Posterior vena cava (tissue), 2 donors: ENCODE measurements at places on chromosomes 7 and 10. TPM values are rescaled to one million over a fixed set of nuclear protein-coding genes. Genes with fewer than 3 reads are reported as not detected.

Gene SDK1
- total RNA-seq, result 18.3 TPM

Gene PTTG1IP2
- total RNA-seq, result 0.76 TPM

Gene TMEM273
- total RNA-seq, result 17.0 TPM

Gene PPP1R3A
- total RNA-seq, result not detected

Gene BTBD16
- total RNA-seq, result not detected

Gene PTPN20
- total RNA-seq, result 1.3 TPM

Gene SHTN1
- total RNA-seq, result 11.9 TPM

Gene ZCWPW1
- 3.5 TPM for total RNA-seq

Gene EXOSC1
- total RNA-seq, result 22.3 TPM

Gene TRIM50
- total RNA-seq, result not detected

GRCh38 chr10:6924166-6924565 lies 344.1 kb upstream of the PRKCQ start:
- DNase-seq, result no peak

DNA sequence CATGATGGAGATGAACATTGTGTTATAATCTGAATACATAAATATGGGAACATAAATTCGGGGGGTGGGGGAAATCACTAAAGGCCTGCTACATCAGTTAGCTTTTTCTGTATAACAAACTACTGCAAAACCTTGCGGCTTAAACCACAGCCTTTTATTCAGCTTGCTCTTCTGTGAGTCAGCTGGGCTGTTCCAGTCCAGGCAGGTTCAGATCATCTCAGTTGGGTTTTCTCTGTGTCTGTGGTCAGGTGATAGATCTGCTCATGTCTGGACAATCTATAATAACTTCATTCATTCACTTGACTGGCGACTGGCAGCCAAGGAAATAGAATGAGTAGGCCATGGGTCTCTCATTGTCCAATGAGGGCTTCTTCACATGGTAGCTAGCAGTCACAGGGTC lies 23.5 kb downstream of the HTR7 start:
- DNase-seq, result no peak

GRCh38 chr10:7401782-7402181 lies 9.1 kb downstream of the SFMBT2 start:
- DNase-seq, result no peak

- no peak for DNase-seq
These were observed 87.5 kb upstream of the GJD4 start for GRCh38 chr10:35517431-35518181.

GRCh38 chr7:128865303-128865702 lies 2.6 kb downstream of the ATP6V1F start:
- no peak for DNase-seq

DNA sequence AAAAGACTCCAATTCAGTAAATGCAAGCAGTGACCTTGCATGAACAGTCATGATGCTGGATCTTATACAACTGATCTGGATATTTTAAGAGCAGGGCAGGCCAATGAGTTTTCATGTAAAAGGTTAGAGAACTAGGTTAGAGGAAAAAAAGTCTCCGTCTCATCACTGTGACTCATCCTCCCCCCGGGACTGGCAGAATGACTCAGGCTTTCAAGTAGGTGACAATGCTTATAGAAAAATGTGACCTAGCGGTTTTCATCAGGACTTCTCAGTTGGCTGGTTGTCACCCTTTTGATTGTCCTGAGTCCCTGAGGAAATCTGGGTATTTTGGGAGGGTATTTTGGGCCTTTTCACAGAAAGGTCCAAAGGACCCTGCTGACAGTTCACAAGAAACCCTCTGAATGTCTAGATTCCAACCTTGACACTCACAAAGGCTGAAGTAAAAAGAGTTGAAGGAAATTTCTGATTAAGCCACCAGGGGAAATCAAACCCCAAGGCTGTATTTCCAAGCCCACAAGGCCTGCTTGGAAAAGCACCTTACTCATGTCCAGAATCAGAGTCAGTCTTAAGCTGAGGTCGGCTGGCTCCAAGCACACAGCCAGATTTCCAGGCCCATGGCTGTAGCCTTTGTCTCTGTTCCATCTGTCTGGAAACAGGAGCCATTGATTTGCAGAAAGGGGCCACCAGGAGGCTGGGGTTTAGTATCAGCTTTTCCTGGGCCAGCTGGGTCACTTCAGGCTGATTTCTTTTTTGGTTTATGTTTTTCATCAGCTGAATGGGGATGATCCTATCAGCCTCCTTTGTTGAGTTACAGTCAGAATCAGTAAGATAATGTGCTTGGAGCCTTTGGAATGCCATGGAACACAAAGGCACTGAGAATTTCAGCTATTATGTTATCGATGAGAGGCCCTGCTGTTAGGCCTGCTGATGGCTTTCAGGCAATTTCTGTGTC lies 226.4 kb upstream of the HABP2 start:
- peak; percentile 91 for DNase-seq

- no peak for DNase-seq
These were observed 69.2 kb downstream of the ARMC3 start for GRCh38 chr10:22997096-22997495.

DNA sequence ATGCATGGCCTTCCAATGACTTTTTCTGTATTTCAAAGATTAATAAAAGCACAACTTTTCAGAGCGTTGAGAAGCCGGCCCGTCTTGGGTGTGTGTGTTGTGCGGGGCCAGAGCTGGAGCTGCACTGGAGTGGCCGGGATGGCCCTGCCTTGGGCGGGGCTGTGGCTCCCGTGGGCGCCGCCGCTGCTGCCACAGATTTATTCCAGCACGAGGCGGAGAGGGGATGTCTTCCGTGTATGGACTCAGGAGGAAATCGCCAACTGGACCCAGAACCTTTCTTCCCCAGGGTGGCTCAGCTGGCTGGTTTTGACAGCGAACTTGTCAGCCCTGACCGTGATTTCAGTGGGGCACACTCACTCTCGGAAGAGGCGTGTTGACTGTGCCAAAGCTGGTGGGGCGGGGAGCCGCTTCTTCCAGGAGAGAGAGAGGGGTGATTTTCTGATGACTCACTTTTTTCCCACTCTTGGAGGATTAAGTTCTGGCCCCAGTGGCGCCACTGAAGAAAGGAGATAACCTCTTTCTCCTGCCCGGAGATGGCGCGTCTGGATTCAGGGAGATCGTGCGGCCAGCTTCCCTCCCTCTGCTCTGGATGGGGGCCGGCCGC lies 72.4 kb downstream of the DNAJB6 start:
- DNase-seq, result no peak

GRCh38 chr7:74525881-74526280 lies 72.2 kb downstream of the GTF2IRD1 start:
- no peak for DNase-seq

DNA sequence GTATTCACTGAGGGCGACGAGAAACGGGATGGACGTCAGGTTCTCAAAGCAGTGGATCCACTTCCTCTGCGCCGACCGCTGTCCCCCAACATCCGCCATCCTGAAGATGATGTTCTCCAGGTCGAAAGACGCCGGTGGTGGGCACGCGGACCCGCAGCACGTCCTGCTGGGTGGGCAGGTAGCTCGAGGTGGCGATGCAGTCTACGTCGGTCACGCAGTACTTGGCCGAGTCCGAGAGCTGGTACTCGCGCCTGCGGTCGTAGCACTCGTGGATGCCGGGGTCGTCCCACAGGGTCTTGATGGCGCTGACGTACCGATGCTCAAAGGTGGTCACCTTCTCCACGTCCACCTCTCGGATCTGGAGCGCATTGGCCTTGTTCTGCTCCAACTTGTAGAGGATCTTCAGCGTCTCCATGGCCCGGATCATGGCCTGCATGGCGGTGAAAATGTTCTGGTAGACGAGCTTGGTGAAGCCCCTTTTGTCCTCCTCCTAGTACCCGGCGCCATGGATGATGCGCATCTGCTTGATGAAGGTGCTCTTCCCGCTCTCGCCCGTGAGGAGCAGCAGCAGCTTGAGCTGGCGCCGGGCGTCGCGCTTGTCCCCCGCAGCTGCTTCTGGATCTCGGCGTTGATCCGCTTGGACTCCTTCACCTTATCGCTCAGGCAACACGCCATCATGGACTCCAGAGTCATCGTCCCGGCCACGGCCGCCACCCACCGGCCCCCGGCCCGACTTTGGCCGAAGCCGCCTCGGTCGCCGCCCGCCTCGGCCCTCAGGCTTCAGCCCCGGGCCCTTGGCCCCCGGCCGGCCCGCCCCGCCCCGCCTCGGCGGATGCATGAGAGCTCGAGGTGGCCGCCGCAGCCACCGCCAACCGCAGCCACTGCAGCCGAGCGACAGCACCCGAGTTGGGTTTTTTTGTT lies 122.9 kb upstream of the KCTD7 start:
- DNase-seq, result peak; percentile 72

DNA sequence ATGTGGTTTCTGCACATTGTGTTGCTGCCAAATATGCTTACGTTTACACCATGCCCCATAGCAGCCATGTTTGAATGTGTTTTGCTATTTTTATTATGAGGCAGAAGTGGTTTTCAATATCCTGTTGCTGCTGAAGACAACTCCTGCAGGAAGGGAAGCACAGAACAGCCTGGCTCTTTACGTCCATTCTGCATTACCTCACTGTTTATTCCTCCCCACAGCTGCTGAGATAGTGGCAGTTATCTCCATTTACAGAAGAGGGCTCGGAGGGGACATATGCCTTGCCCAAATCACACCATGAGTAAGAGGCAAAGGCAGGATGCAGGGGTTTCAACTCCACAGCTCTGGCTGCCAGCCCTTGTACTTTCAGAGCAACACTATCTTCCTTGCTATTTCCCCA lies 35.3 kb downstream of the PLPP4 start:
- DNase-seq, result no peak

GRCh38 chr7:142482891-142483658 lies 225.2 kb upstream of the PRSS58 start:
- no peak for DNase-seq

GRCh38 chr10:17122726-17123661 lies 6.6 kb downstream of the CUBN start:
- no peak for DNase-seq

DNA sequence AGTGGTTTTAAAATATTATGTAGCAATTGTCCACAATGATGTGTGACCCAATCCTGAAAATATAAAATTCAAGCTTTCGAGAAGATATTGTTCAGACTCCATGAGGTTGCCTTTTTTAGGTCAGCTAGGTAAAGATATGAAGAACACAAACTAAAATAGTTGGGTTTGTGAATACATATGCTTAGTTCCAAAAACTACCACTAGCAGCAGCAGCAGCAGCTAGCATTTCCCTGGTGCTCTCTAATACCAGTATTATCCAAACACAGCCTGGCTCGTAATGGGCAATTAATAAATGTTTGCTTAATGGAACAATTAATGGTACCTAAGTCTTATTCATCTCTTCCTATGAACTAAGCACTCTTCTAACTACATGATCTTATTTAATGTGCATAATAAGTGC lies 362.5 kb downstream of the MALRD1 start:
- DNase-seq, result no peak

DNA sequence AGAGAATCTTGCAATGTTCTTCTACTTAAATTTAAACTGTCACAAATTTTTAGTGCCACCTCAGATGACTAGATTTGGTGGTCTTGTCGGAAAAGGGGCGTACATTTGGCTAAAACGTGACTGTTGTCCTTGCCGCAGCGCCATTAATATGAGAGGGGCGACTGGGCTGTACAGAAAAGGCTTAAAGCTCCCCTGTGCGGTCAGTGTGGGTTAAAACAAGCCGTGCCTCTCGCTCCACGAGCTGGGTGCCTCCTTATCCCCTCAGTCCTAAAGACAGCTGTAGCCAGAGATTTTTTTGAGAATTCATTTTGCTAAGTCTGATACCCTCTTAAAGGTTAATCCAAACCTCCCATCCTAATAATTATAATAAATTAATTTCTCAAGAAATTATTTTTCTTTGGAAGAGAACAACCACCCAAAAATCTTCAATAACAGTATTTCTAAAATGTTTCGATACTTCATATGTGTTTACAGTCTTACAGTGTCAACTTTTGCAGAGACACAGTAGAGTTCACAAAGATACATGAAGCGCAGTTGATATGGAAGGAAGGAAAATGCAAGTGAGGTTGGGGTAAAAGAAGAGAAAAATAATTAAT lies 68.6 kb downstream of the C7orf25 start:
- no peak for DNase-seq

DNA sequence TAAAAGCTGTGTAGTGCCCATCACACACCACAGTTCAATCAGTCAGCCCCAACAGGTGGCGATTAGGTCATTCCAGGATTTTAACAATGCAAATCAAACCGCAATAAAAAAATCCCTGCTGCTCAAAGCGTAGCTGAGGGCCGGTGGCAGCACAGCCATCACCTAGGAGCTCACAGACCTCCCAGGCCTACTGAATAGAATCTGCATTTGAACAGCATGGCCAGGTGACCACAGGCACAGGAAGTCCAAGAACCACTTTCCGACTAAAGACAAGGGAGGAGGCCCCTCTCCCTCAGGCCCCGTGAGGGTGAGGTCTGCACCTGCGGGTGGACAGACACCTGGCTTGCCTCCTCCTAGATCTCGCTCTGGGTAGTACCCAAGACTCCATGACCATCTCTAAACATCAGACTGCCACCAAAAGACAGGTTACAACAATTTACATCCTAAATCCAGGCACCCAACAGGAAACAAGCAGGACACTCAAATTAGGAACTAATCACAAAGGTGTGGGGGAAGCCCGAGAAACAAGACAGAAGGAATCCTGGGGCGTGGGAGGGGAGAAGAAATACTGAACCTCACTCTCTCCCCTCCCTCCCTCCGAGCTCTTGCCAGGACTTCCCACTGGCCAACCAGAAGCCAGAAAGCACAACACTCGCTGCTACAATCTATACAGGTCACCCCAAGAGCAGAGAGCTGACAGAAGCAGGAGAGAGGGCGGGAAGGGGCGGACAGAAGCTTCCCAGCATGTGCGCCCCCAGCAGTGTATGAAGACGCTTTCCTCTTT lies 19.2 kb downstream of the GNA12 start:
- no peak for DNase-seq

DNA sequence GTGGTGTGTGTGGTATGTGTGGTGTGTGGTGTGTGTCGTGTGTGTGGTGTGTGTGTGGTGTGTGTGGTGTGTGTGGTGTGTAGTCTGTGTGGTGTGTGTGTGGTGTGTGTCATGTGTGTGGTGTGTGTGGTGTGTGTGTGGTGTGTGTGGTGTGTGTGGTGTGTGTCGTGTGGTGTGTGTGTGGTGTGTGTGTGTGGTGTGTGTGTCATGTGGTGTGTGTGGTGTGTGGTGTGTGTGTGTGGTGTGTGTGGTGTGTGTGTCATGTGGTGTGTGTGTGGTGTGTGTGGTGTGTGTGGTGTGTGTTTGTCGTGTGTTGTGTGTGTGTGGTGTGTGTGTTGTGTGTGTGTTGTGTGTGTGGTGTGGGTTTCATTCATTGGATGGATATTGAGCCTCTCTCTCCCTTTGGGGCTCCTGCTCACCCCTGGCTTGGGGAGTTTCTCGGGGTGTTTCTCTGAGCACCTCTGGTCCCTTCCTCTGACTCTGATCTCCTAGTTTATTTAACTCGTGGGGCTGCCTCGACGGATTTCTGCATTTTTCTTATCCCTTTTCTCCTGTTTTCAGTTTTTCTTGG lies 145.8 kb downstream of the DNAJB6 start:
- no peak for DNase-seq

- DNase-seq, result no peak
These were observed 40.0 kb upstream of the PDK4 start for GRCh38 chr7:95636140-95636940.

- no peak for DNase-seq
These were observed 47.6 kb downstream of the PLXNA4 start for GRCh38 chr7:132528695-132529094.

DNA sequence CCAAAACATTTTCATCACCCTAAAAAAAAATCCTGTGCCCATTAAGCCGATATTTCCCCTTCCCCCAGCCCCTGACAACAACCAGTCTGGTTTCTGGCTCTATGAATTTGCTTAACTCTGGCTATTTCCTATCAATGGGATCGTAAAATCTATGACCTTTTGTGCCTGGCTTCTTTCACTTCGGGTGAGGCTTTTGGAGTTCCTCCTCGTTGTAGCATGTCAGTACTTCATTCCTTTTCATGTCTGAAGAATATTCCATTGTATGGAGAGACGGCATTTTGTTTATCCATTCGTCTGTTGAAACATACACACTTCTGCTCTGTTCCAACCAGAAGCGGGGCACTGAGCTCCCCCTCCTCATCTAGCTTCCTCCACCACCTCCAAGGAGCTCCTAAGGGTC lies 29.5 kb downstream of the TACC2 start:
- DNase-seq, result no peak
